Stimulated activated CD8-positive, alpha-beta memory T cell treated with anti-CD3 and anti-CD28 coated beads, Interleukin-7, amount 100 ng/mL, for 1 hour (primary cell): ENCODE measurements at places on chromosomes 16 and 17.

GRCh38 chr17:81517339-81518112 lies 4.9 kb upstream of the ACTG1 start:
- DNase-seq: no peak

GRCh38 chr16:77675464-77676324 lies 46.6 kb upstream of the NUDT7 start:
- peak; percentile 11 for DNase-seq

DNA sequence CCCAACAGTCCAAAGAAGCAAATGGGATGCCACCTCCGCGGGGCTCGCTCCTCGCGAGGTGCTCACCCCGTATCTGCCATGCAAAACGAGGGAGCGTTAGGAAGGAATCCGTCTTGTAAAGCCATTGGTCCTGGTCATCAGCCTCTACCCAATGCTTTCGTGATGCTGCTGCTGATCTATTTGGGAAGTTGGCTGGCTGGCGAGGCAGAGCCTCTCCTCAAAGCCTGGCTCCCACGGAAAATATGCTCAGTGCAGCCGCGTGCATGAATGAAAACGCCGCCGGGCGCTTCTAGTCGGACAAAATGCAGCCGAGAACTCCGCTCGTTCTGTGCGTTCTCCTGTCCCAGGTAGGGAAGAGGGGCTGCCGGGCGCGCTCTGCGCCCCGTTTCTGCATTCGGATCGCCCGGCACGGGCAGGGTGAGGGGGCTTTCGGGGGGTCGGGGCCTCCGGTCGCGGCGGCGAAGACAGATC lies at the start of gene CDH13:
Gene CDH13, plus strand, starts transcription at position 179 of the 471 bp plus-strand sequence.
- no peak for DNase-seq

GRCh38 chr16:77917971-77918370 lies 104.4 kb upstream of the CLEC3A start:
- no peak for DNase-seq

DNA sequence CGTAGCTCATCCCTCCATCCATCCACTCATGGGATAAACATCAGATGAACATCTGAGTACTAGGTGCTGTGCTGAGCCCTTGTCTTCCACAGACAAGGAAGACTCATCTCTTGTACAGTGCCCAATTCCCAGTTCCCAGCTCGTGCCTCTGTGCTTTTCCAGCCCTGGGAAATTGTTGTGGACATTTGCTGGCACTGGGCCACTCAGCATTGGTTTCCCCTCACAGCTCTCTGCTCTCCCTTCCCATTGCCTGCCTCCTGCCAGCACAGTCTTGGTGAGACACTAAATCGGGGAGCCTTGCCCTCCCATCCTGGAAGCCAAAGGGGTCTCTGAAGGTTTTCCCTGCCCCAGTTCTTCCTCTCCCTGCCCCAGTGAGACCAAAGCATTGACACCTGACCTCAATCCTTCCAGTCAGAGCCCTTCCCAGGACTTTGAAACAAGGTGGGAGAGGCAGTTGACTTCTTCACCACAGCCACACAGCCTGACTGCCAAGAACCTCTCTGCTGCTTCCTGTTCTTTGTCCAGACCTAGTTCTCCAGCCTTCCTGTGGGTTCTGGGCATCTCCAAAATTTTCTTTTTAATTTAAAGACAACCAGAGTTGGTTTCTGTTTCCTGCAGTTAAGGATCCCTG lies 50.2 kb downstream of the WSB1 start:
- DNase-seq: no peak

- DNase-seq: no peak
Measured at GRCh38 chr17:60769327-60769726, 91.7 kb downstream of the BCAS3 start.

DNA sequence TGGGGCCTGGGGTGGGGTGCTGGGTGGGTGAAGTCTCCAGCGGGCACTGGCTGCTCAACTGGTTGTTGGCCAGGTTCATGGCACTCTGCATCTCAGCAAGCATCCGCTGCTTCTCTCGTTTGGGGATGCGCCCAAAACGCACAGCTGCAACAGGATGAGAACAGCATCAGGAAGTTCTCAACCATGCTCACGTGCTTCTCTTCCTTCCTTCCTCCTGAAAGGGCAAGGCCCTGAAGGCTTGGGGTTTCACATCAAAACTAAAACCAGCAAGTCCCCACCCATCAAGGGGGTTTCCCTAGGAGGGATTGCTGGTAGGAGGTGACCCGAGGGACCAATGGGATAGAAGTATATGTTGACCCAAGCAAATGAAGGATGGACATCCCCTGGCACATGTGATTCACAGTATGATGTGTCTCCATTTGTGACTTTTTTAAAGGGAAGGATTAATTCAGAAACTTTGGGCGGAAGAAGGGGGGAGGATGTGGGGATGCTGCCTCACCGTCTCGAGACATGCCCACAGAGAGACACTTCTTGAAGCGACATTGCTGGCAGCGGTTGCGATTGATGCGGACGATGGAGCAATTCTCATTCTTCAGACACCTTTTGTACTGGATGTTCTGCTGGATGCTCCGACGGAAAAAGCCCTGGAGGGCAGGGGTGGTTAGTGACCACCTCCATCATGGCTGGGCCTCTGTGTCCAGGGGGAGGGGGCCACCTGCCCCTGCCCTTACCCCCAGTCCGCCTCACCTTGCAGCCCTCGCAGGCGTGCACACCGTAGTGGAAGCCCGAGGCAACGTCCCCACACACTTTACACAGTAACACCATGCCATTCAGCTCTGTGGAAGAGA lies 4.2 kb downstream of the NR1D1 start:
- DNase-seq: peak; percentile 42

DNA sequence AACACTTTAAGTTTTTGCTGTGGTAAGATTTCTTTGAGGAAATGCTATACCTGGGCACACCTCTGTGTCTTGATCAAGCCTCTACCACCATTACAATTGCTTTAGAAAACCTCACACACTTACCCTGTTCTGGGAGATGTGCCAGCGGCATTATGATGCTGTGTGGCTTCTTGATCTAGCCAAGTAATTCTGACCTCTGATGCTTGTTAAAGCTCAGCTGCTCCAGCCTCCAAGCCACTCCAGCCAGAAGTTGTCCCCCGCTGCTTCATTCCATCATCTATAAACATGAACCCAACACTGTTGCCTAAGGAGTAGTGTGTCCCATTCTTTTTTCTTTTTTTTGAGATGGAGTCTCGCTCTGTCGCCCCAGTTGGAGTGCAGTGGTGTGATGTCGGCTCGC lies 60.1 kb downstream of the CYLD start:
- no peak for DNase-seq

DNA sequence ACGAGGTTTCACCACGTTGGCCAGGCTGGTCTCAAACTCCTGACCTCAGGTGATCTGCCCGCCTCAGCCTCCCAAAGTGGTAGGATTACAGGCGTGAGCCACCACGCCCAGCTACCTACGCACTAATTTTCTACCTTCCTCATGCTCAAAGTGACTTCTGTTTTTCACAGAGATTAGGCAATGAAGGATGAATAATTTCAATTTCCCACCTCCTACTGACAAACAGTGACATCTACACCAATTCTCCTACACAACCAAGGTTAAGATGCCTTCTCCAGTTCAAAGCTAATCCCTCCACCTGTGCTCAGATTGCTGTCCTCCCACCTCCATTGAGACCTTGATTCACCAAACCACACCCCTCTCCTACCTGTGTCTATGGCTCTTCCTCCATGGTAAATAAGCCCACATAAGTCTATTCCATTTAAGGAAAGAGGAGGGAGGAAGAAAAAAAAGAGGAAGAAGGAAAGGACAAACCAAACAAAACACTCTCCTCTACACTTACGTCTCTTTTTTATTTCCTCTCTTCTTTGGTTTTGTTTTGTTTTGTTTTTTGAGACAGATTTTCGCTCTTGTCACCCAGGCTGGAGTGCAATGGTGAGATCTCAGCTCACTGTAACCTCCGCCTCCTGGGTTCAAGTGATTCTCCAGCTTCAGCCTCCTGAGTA lies 5.5 kb upstream of the MED11 start:
- DNase-seq: no peak

DNA sequence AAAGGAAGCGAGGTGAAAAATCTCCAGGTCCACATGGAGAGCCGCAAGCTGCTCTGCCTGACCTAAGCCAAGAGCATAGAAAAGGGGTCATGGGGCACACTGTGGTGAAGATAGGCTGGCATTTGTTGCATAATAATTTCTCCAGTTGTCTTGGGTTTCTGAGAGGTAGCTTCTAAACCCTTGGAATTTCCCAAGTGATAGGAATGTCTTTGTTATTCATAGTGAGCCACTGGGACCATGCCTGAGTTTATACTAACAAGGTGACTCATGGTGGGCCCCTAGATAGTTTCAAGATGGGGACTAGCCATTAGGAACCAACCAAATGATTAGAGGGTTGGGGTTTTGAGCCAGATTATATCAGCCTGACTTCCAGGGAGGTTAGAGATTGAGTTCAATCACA lies 25.6 kb downstream of the SOST start:
- DNase-seq: no peak

GRCh38 chr17:16430650-16431049 lies 15.3 kb downstream of the TRPV2 start:
- no peak for DNase-seq

DNA sequence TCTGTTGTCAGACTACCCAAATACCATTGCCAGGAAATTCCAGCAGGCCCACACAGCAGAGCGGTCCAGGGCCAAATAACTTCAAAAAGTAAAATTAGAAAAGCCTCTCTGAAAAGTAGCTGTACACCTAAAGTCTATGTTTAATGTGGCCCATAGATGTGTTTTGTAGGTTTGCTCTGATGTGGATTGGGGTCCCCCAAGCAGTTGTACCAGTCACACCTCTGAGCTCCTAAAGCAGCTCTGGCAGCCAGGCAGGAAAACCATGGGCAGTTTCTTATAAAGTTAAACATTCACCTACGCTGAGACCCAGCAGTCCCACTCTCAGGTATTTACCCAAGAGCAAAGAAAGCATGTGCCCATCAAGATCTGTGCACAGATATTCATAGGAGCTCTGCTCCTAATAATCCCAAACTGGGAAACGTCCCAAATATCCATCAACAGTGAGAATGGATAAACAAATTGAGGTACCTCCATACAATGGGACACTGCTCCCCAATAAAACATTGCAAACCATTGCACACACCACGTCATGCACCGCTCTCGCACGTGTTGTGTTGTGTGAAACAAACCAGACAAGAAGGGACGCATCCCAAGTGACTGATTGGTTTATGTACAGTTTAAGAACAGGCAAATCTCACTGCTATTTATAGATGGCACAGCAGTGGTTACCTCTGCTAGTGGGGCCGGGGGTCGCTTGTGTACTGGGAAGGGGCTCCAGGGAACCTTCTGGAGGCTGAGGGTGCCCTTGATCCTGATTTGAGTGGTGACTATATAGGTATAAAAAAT lies 15.8 kb upstream of the PRM1 start:
- no peak for DNase-seq

GRCh38 chr17:66172691-66173223 lies 19.2 kb downstream of the CEP112 start:
- no peak for DNase-seq

DNA sequence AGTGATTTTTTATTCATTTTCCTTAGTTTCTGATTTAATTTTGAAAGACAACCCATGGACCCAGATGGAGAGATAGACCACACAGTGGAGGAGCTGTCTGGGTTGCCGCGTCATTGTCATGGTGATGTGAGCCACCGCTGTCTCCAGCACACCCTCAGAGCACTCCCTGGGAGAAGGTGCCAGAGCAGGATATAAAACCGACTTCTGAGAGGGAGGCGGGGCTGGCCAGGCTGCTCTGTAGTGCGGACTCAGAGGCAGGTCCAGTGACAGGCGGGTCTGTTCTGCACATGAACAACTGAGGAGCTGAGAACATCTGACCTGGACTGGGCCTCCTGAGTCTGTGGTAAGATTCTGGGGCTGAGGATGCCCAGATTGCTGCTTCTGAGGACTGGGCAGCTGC lies 216.3 kb upstream of the NLRP1 start:
- no peak for DNase-seq

- no peak for DNase-seq
Measured at GRCh38 chr17:79732804-79733691, 2.3 kb downstream of the ENPP7 start.

DNA sequence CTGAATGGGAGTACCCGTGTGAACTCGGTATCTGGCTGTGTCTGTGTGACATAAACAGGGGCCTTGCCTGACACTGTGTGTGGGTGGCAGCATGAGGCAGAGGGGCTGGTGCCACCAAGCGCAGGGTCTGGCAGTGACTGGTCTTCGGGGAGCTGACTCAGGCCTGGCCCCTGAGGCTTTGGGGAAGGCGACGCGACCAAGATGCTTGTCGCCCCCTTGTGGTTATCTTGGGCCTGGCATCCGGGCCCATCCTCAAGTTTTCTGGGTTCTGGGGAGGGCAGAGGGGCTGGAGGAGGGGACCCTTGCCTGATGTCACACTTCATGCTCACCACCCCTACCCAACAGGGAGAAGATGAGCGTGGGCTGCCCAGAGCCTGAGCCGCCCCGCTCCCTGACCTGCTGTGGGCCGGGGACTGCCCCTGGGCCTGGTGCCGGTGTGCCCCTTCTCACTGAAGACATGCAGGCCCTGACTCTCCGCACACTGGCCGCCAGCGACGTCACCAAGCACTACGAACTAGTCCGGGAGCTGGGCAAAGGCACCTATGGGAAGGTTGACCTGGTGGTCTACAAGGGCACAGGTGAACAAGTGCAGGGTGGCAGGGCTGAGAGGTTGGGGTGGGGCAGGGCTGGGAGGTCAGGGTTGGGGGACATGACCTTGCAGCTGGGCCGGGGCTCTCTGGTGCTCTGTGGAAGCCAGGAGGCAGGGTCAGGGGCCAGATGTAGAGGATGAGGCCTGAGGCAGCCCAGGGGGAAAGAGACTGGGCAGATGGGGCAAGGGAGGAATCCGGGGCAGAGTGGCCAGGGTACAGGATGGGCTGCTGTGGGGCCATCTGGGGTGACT lies 24.9 kb downstream of the SBK1 start:
- peak; percentile 59 for DNase-seq

GRCh38 chr16:31073142-31073969 lies 684 bp downstream of the ZNF668 start:
- peak; percentile 68 for DNase-seq

GRCh38 chr16:71569621-71570020 lies 7.3 kb downstream of the TAT start:
- DNase-seq: no peak

DNA sequence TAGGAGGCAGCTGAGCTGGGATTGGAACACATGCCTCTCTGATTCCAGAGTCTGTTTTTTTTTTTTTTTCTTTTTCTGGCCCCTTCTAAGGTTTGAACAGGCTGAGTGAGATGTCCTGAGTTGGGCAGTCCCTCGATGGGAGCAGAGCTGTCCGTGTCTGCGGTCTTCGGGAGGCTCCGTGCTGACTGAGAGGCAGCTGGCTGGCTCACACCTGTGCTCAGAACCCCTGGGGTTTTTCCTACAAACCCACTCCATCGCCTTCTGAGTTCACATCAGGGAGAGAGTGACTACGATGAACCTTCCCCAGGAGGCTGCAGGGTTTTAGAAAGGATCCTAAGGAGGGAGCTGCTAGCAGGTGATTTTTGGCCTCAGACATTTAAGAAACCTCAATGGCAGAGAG lies 92.5 kb downstream of the IRF8 start:
- DNase-seq: no peak

GRCh38 chr17:7932949-7933348 lies 943 bp downstream of the CNTROB start:
- DNase-seq: no peak
